NCI-H460 (cell line): ENCODE measurements at places on chromosomes 6 and 20.

- DNase-seq: no peak
Measured at GRCh38 chr20:38514185-38514584, 41.5 kb downstream of the RALGAPB start.

DNA sequence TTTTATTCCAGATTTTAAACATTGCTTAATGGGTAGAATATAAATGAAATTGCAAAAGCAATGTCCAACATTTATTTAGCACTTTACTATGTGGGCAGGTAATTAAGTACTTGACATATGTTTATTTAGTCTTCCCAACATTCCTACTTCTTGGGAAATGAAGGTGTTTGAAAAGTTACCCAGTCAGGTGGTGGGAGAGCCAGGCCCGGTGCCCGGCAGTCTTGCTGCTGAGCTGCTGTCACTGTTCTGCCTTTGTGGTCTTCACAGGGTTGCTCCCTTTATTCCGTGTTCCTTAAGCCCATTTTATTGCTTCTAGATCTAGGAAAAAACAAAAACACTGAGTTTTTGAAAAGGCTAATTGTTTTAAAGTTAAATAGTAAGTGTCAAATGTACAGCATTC, 42.6 kb upstream of the TULP4 start:
- no peak for DNase-seq

- no peak for DNase-seq
Measured at GRCh38 chr6:37916675-37917074, 97.1 kb downstream of the ZFAND3 start.

- no peak for DNase-seq
Measured at GRCh38 chr6:33929575-33930288, 125.9 kb upstream of the MLN start.

DNA sequence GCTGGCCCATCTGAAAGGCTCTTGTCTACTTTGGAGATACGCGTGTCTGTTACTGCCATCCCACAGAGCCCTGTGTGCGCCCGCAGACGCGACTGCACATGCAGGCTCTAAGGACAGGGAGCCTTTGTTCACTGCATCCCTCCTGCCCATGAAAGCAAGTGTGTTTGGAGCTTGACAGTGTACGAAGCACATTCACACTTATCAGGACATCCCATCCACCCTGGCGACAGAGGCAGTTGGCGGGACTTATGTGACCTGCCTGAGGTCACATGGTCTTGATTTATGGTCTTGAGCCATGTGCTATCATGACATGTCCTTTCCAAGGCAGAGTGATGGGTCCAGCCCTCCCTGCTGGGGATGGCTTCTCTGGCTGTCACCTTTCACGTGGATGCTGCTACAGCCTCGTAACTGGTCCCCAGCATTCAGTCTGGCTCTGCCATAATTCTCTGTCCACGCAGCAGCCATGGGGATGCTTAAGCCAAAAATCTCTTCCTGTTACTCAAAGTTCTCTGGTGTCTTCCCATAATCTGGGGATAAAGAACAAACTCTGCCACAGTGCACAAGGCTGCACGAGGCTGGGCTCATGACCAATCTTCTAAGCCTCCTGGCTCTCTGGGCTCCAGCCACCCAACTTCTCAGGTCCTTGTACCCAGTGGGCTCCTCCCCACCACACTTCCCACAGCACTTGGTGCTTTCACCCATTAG, 36.3 kb upstream of the FAM83D start:
- DNase-seq: no peak

DNA sequence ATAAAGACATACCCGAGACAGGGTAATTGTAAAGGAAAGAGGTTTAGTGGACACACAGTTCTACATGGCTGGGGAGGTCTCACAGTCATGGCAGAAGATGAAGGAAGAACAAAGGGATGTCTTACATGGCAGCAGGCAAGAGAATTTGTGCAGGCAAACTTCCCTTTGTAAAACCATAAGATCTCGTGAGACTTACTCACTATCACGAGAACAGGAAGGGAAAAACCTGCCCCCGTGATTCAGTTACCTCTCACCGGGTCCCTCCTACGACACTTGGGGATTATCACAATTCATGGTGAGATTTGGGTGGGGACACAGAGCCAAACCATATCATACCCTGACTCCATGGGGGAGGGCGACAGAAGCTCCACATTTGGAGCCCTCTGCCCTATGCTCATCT, 7.4 kb upstream of the VAPB start:
- DNase-seq: no peak

DNA sequence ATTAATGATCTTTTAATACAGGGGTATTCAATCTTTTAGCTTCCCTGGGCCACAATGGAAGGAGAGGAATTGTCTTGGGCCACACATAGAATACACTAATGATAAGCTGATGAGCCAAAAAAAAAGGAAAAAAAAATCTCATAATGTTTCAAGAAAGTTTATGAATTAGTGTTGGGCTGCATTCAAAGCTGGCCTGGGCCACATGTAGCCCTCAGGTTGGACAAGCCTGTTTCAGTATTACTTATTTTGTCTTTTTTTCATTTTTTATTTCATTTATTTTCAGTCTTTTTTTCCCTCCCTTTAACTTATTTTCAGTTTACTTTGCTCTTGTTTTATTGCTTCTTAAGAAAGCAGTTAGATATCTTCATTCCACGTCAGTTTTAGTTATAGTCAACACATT, 2171.8 kb upstream of the DEFB115 start:
- DNase-seq: no peak

DNA sequence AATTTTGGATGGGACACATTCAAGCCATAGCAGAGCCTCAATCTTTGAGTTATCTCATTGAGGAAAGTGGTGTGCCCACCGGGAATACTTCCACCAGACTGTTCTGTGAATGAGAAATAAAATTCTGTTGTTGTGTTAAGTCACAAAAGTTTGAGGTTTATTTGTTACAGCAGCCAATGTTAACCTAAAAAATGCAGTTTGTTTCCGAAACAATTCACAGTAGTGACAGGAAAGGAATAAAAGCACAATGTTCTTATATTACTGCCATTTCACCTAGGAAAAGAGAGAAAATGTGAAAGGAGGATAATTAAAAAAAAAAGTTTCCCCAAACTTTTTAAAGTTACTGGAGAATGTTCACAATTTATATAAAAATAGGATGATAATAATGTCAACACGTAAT, 344.6 kb downstream of the CD83 start:
- DNase-seq: no peak

GRCh38 chr6:151230277-151230577, 9.5 kb upstream of the AKAP12 start:
- DNase-seq: no peak

DNA sequence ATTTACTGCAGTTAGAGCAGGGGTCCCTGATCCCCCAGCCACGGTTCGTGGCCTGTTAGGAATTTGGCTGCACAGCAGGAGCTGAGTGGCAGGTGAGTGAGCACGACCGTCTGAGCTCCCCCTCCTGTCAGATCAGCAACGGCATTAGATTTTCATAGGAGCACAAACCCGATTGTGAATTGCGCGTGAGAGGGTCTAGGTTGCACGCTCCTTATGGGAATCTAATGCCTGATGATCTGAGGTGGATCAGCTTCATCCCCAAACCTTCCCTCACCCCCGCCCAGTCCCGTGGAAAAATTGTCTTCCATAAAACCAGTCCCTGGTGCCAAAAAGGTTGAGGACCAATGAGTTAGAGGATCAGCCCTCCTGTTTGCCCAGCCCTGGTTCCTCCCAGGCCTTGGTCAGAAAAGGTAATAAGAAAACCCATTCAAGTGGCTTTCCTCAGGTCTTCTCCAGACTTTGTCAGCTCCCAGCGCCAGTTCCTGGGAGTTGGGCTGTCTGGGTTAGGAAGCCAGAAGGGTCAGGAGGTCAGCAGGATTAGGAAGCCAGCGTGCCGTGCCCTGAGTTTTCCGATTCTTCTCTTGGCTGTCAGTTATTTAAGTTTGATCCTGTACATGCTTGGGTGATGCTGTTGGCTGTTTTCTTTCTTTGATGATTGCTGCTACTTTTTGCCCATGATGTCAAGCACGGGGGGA, 139.9 kb upstream of the PMEPA1 start:
- DNase-seq: no peak

DNA sequence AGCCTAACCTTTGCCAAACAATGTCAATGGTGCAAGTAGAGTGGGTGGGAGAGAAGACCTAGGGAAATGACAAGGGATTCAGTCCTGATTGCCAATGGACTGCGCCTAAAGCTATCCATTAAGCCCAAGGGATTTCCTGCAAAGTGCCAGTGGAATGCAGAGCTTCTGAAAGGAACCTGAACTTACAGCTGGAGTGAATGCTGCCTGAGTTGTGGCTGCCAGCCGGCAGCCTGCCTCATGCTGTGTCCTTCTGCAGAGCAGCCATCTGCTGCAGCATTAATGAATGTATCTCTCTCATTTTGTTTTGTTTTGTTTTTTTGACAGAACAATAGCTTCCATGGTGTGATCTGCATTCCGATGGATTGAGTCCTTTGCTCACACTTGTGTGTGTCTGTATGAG, 44.7 kb downstream of the SLC35F1 start:
- no peak for DNase-seq

DNA sequence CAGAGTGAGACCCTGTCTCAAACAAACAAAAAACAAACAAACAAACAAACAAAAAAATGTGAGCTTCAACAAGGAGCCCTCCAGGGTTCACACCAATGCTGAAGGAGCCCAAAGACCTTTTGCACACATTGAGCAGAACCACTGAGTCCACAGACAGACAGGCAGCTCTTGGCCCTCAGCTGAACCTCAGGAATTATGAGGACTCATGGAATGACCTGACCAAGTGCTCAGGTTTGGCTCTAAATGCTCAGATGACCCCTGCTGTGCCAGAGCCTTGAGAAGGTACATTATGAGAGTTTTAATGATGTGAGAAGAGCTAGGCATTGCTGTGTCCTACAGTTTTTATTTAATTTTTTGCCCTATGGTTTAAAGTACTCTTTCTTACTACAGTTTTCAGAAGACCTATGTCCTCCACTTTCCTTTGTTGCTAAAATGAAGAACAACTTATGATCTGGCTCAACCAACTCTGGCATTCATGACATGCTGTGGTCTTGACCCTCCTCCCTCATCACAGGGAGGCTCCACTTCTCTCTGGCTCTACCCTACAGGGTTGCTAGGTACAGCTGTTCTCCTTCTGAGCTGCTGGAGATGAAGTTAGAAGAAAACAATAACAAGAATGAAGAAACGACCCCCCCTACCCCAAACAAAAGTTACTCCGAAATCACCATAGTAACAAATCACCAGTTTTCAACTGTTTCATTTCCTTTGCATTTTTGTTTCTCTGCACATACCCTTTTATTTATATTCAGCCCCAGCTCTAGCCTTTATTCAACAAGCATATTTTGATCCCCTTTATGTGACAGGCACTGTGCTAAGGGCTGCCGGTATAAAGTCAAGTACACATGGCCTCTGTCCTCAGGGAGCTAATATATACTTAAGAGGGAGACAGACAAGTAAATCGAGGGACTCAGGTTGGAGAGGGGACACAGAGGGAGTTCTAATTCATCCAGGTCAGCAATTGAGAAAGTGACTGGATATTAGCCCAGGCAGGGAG, 128.7 kb upstream of the TRAF3IP2 start:
- no peak for DNase-seq

GRCh38 chr20:51678026-51678697, 90.0 kb downstream of the ATP9A start:
- no peak for DNase-seq

DNA sequence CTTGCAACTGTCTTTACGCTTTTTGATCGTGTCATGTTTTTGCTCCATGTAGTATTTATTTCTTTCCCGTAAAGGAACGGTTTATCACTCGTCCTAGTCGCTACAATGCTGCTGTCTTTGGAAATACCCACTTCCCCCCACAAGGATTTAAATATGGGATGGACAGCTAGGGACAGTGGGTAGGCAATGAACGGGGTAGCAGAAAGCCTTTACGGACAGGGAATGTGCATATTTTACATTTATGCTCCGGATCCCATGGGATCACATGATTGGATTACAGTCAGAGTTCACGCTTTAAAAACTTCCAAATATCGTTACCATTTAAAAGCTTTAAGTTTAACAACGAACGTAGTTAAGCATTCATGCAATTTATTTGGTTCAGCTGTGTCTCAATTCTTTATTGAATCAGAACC, 1.2 kb downstream of the HIVEP1 start:
- no peak for DNase-seq

DNA sequence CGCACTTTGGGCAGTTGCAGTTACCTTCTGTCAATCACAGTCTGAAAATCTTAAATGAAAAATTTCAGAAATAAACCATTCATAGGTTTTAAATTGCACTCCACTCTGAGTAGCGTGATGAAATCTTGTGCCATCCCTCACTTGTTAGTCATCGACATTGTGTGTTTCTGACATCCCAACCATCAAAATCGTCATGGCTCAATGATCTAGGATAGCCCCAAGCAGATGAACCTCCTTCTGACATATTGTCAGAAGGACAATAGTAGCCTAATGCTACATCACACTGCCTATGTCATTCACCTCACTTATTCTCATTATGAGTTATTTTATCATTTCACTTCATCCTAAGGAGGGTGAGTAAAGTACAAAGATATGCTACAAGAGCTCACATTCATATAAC, 284.8 kb downstream of the PTPRK start:
- DNase-seq: no peak

DNA sequence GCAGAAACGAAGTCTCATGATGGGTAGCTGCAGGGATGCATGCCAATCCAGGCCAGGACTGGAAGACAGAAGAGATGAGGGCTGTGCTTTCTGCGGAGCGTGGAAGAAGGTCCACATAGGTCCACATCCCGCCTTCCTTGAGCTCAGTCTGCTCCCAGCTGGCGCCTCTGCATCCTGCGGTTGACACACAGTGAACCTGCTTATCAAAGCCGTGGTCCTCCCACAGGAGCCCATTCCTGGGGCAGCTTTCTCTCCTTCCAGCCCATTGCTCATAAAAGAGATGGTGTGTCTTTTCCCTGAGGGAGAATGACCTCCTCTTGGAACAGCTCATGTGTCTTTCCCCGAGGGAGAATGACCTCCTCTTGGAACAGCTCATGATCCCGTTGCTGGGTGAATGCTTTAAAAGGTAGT, 225.4 kb downstream of the CDH4 start:
- no peak for DNase-seq

DNA sequence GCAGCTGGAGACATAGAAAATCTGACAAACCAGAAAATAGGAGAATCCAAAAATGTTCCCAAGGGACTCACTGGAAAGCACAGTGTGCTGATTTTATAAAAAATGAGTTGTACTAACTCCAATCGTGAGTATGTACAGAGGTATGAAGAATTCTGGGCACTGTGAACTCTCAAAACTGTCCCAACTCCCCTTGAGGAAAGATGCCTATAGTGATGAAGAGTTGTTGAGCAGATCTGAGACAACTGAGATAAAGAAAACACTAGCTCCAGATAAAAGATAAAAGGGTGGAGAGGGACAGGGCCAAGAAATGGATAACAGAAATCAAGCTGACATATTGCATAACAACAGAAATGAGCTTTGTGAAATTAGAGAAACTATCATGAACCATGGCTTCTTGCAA, 481.4 kb downstream of the MAFB start:
- DNase-seq: no peak

GRCh38 chr20:41382791-41383305, 16.2 kb upstream of the EMILIN3 start:
- no peak for DNase-seq
